ENCODE measurements at places on chromosomes 7 and 10.

- no peak for DNase-seq
These were observed 146.4 kb upstream of the LYZL2 start for GRCh38 chr10:30775779-30776591.

DNA sequence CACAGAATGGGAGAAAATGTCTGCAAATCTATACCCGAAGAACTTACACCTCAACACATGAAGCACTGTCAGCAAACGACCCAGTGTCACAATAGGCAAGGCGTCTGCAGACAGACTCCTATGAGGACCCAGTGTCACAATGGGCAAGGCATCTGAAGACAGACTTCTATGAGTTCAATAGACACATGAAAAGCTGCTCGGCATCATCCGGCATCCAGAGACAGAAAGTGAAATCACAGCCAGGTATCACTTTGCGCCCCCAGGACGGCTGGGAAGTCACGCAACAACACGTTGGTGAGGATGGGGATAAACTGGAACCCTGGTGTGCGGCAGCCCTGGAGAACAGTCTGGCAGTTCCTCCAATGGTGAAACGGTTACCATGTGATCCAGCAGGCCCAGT, 273.2 kb downstream of the ELFN1 start:
- no peak for DNase-seq

GRCh38 chr10:86227501-86228258, 138.9 kb downstream of the GRID1 start:
- no peak for DNase-seq

DNA sequence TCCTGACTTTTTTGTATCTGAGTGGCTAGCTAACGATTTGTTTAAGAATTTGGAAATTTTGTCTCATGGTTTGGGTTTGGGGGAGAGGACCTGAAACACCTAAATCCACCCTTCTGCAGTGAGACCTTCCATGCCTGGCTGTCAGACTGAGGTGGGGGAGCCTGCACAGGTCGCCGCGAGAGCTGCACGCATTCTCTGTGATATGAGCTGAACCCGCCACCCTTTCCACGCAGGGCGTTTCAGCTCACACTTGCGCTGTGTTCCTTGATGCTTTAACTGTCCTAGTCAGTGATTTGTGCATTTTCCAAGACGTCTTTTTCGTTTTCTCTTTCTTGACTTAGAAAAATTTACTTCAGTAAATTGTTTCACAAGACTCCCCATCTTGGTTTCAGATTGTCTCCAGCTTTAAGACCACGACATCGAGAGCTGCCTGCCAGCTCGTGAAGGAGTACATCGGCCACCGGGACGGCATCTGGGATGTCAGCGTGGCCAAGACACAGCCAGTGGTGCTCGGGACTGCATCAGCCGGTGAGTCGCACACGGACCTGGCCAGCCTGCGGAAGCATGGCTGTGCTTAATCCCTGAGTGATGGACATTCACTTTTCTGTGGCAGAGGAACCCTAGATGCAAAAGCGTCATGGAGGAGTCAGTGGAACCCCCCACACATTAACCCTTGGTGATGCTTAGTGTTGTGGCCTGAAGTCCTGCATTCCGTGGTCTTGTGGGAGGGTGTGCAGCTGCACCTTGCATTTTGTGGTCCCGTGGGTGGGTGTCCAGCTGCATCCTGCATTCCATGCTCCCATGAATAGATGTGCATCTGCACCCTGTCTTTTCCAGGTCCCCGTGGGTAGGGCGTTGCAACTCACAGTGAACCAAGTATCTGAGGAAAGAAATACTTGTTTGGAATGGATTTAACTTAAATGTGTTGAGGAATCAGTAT, 28.1 kb downstream of the WDR37 start:
- DNase-seq = no peak

DNA sequence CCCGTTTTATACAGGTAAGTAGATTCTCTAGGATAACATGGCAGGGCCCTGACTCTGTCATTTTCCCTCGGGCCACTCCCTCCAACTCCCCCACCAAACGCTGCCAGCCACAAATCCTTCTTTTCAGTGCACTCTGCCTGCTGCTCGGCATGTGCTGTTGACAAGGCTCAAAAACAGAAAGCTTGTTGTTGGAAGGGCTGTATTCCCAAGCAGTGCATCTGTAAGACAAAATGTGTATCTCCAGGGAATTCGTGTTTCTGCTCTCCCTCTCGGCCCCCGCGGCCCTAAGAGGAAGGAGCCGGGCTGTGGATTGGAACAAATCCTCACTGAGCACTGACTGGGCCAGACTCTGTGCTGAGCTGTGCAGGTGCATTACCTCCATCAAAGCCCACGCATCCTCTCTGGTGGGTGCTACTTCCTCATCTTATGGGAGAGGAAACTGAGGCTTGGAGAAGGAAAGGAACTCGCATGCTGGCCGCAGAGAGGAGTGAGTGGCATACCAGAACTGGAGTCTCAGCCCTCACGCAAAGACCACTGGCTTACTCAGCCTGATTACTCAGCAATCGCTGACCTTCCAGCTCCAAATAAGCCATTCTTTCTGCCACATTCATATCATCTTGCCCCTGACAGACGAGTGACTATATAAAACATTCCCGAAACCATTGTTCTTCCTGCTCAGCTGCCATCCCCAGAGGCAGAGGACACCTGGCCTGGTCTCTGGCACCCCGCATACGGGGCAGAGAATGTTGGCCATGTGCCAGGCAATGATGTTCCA, 33.5 kb upstream of the ENO4 start:
- DNase-seq = no peak

- no peak for DNase-seq
These were observed 118.4 kb upstream of the SLC26A5 start for GRCh38 chr7:103564416-103564815.
